ENCODE measurements at places on chromosomes 16 and 17. TPM values are rescaled to one million over a fixed set of nuclear protein-coding genes. Genes with fewer than 3 reads are reported as not detected.

DNA sequence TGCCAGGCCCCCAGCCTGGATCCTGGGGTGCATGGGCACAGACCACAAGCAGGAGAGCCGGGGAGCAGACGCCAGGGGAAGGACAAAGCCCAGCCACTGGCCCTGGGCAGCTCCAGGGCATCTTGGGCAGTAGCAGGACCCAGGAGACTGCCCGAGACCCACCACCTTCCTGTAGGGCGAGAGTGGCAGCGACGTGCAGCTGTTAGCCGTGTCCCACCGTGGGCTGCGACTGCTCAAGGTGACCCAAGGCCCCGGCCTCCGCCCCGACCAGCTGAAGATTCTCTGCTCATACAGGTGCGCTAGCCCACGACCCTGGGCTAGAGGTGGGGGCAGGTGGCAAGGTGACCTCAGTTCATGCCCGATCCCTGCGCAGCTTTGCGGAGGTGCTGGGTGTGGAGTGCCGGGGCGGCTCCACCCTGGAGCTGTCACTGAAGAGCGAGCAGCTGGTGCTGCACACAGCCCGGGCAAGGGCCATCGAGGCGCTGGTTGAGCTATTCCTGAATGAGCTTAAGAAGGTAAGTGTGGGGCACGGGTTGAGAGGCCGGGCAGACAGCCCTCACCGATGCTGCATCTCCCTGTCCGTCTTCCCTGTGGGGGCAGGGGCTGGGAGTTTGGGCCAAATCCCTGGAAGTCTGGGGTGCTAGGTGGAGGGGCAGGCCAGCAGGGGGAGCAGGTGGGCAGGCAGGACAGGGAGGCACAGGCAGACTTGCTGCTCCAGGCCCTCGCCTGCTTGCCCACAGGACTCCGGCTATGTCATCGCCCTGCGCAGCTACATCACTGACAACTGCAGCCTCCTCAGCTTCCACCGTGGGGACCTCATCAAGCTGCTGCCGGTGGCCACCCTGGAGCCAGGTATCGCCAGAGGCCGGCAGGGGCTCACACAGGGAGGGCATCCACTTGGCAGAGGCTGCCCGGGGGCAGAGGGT lies 13.5 kb upstream of the SMIM5 start:
- no peak for DNase-seq

BANP gene
- total RNA-seq, result 44.6 TPM

DNA sequence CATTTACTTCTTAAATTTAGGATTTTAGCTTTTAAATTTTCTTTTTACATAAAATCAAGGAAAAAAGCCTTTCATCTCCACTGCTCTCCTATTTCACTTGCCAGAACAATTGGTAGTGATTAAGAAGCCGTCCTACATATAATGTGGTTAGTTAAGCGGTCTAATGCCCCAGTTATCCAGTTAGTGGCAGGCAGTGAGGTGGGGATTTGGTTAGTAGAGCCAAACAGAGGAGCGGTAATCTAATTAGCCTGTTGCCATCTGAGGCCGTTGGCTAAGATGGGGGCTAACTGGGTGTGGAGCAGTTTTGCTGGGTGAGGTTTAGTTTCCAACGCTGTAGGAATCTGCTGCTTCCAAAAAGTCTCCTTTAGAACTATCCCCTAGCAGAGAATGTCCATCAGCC lies 22.4 kb downstream of the SNX11 start:
- no peak for DNase-seq

SLFN5 gene
- 71.5 TPM for total RNA-seq

MOSMO gene
- 19.4 TPM for total RNA-seq

KRT36 gene
- total RNA-seq, result 1.7 TPM

KIF18B gene
- 1.1 TPM for total RNA-seq

DNA sequence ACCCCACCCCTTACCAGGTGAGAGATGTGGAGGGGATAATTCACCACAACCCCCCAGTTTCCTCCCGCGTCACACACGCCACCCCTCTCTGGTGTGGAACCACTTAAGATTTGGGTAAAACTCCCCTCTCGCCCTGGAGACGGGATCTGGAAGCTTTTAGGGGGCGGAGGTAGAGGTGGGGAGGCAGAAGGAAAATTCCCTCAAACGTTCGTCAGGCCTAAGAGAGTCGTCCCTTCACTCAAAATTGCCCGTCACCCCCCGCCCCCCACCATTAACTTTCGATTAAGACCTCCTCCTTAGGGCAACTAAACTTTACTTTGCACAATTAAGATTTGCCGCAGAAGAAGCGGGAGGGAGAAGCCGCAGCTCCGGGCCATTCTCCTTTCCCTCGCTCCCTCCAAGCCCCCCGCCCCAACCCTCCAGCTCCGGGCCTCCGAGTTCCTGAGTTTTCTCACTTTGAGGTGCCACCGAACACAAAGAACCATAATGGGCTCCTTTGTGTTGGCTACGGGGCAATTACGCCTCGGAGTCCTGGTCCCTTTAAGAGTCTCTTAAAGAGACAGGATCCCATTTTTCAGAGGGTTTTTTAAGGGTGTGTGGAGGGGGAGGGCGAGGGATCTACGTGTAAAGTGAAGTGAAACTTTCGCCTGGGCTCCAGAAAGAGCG lies 985 bp upstream of the FZD2 start:
- DNase-seq, result no peak

- no peak for DNase-seq
Observed at GRCh38 chr17:16273929-16274339, 56.9 kb downstream of the PIGL start.

Measured in spleen (tissue), 13 donors.